ENCODE measurements at places on chromosomes 6 and 20. TPM values are rescaled to one million over a fixed set of nuclear protein-coding genes. Genes with fewer than 3 reads are reported as not detected.

The HLA-DOA gene
- total RNA-seq = not detected

The REV3L gene
- 10.1 TPM for total RNA-seq

The SLC25A27 gene
- total RNA-seq = 22.6 TPM

The LPA gene
- total RNA-seq = not detected

The TMEM14B gene
- 121 TPM for total RNA-seq

The PI3 gene
- total RNA-seq = not detected

The TFAP2B gene
- total RNA-seq = not detected

The RBPJL gene
- not detected for total RNA-seq

The PDYN gene
- total RNA-seq = not detected

The ENPP5 gene
- total RNA-seq = not detected

The RHAG gene
- not detected for total RNA-seq

The BRD2 gene
- total RNA-seq = 132 TPM

The CYP39A1 gene
- 10.6 TPM for total RNA-seq

DNA sequence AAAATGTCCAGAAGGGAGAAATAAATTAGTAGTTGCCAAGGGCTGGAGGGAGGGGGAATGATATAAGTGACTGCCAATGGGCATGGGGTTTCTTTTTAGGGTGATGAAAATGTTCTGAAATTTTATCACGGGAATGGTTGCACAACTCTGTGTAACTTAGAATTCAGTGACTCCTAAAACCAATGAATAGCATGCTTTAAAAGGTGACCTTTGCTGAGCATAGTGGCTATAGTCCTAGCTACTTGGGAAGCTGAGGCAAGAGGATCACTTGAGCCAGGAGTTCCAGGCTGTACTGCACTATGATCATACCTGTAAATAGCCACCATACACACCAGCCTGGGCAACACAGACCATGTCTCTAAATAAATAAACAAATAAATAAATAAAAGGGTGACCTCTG is 109.0 kb downstream of the ATG5 start:
- no peak for DNase-seq

DNA sequence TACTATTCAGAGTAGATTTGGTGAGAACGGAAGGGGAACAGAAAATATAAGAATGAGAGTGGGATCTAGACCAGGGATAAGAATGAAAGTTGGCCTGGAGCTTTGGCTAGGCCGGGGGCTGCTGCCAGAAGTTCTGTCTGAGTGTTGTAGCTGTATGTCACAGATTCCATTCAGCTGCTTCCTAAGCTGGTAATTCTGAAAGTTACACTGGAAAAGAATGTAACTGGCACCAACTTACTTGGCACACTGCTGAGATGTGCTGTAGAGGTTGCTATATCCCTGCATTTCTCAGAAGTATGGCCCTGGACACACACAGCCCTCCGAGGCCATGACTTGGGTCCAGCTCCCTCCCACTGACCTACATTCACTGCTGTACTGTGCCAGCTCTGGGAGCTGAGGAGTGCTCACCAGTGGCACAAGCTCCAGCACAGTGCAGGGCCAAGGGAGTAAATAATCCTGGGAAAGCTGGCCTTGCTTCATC is 25.8 kb upstream of the TMEM217 start:
- no peak for DNase-seq

GRCh38 chr6:134669485-134669884 is 280.4 kb downstream of the ALDH8A1 start:
- DNase-seq = no peak

DNA sequence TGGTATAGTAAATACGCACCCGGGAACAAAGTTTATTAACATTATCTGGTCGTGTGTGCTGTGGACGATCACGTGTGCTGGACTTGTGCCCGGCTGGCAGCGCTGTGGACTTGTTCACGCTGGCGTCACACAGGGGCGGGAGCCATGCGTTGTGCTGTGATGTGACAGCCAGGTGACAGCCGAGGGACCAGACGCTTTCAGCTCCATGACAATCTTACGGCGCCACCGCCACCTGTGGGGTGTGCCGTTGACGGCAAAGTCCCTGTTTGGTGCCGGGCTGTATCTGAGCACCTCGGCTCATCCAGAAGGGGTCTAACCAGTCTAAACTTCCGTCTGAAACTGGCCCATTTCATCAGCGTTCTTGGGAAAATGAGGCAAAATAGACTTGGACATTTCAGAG is 25.2 kb downstream of the DLL1 start:
- DNase-seq = no peak

- DNase-seq = no peak
Observed at GRCh38 chr20:34240693-34241615, at the start of gene ASIP. Gene ASIP (plus strand): TSS chr20:34241423. CDS start chr20:34260375, 18,952 bp downstream.

DNA sequence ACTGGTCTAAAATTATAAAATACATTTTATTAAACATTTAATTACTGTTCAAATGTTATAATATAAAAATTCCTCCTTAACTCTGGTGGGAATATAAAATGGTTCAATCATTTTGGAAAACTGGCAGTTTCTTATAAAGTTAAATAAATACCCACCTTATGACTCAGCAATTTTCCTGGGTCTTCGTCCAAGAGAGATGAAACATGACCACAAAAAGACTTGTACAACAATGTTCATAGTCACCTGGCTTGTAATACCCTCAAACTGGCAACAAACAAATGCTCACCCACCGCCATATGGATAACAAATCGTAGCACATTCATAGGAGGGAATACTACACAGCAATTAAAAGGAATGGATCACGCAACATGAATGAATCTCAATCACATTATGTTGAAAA is 66.0 kb upstream of the RIN2 start:
- DNase-seq = no peak

GRCh38 chr20:40449974-40450616 is 238.9 kb downstream of the MAFB start:
- DNase-seq = no peak

- no peak for DNase-seq
Observed at GRCh38 chr6:88920774-88921733, 42.4 kb downstream of the RNGTT start.

DNA sequence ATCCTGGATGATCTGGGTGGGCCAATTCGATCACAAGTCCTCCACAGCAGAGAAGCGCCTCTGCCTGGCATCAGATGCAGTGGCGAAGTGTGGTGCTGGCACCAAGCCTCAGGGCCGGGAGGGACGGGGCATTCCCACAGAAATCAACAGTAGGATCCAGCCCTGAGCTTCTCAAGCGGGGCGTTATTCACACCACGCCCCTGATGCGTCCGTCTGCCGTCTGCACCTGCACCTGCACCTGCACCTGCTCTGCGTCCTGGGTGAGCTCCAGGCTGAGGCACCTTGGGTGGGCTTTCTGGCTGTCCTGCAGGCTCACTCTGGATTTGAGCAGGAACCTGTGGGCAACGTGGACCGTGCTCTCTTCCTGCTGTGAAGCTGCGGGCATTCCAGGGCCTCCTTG is 13.8 kb upstream of the NTSR1 start:
- no peak for DNase-seq

GRCh38 chr6:36130667-36131510 is 576 bp downstream of the MAPK13 start:
- DNase-seq = no peak

DNA sequence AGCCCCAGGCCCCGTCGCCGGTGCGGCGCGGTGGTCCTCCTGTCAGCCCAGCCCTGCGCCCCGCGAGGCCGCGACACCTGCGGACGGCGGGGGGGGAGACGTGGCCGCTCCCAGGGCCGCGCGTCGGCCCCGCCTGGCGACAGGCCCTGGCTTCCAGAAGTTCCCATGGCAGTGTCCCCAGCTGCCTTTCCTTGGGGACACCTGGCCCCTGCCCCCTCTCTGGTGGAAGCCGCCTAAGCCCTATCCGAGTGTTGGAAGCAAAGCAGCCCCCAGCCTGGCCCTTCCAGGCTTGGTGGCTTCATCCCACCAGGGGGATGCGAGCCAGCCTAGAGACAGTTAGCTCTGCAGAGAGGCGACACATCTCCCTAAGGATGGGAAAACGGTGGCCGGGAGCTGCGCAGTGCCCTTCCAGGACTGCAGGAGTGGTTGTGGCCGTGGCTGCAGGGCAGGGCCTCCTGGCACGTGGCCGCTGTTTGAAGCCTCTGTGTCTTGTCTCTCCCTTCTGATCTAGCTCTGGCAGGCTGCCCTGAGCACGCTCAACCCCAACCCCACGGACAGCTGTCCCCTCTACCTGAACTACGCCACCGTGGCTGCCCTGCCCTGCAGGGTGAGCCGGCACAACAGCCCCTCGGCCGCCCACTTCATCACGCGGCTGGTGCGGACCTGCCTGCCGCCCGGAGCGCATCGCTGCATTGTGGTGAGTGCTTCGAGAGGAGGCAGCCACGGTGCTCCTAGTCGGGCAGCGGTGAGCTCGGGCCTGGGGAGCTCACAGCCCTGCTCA is 816 bp downstream of the NPEPL1 start:
- DNase-seq = no peak

GRCh38 chr20:35238170-35238569 is 11.7 kb downstream of the MMP24 start:
- DNase-seq = no peak

Measured in NCI-H460 (cell line).